ENCODE measurements at places on chromosomes 3 and 15. TPM values are rescaled to one million over a fixed set of nuclear protein-coding genes. Genes with fewer than 3 reads are reported as not detected.

- DNase-seq: peak; percentile 91
- H3K27me3 ChIP-seq: no peaks in the 10 kb centered on the region
- H3K4me3 ChIP-seq: peak within 1 kb of the TSS; percentile 89
- peak within 1 kb of the TSS; percentile 94 for H3K27ac ChIP-seq
- peaks cover 20% of the 10 kb centered on the region for H3K4me1 ChIP-seq
- H3K36me3 ChIP-seq: no peaks in the 10 kb centered on the region
These were observed at the start of gene PCBP4 for GRCh38 chr3:51967384-51968169. TSS of gene PCBP4 (minus strand) at chr3:51967454. CDS start at chr3:51961240, 6,214 bp downstream.

GRCh38 chr15:62164014-62164395 lies 1.1 kb downstream of the C2CD4B start:
- peak overlapping the region; percentile 52 for H3K4me3 ChIP-seq
- H3K27ac ChIP-seq: peak overlapping the region; percentile 80
- no peak for DNase-seq
- H3K36me3 ChIP-seq: no peaks in the 10 kb centered on the region

DNA sequence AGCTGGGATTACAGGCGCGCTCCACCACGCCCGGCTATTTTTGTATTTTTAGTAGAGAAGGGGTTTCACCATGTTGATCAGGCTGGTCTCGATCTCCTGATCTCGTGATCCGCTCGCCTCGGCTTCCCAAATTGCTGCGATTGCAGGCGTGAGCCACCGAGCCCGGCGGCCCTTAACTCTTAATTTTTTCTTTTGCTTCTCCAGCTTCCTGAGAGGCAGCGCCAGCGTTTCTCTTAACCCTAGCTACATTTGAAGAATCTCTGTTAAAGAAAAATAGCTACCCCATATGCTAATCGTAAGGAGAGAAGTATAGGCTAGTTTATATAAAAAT lies 465 bp upstream of the GK5 start:
- peak overlapping the region; percentile 83 for H3K27ac ChIP-seq
- peak overlapping the region; percentile 73 for H3K4me3 ChIP-seq
- no peaks in the 10 kb centered on the region for H3K4me1 ChIP-seq
- DNase-seq: no peak

- no peak for DNase-seq
- no peak overlapping the region for H3K4me3 ChIP-seq
- no peak overlapping the region for H3K27ac ChIP-seq
- H3K4me1 ChIP-seq: no peaks in the 10 kb centered on the region
These were observed 180.8 kb downstream of the MEGF11 start for GRCh38 chr15:66072616-66073361.

- H3K36me3 ChIP-seq: peaks cover 13% of the 10 kb centered on the region
- H3K27me3 ChIP-seq: no peaks in the 10 kb centered on the region
- DNase-seq: peak; percentile 67
- peak overlapping the region; percentile 61 for H3K27ac ChIP-seq
These were observed 11.3 kb downstream of the NRROS start for GRCh38 chr3:196650740-196651311.

GRCh38 chr3:157865352-157866000 lies 240.7 kb downstream of the SHOX2 start:
- H3K27ac ChIP-seq: no peak overlapping the region
- no peaks in the 10 kb centered on the region for H3K27me3 ChIP-seq
- H3K4me1 ChIP-seq: no peaks in the 10 kb centered on the region
- no peaks in the 10 kb centered on the region for H3K36me3 ChIP-seq

DNA sequence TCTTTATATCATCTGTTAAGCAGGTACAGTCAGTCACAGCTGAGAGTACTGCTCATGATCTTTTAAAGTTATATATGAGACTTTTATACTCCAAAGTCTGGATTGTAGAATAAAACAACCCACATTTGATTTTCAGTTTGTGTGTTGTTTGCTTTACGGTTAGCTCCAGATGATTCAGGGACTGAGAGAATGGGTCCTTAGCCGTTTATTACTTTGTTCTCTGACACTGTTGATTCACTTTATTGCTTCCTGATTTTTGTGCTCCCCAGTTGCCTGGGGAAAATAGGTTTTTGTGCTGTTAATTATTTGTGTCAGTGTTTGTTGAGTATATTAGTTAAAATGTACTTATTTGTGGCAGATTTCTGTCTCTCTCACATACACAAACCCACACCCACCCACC lies 8.6 kb upstream of the EBLN2 start:
- no peak overlapping the region for H3K27ac ChIP-seq
- H3K4me3 ChIP-seq: no peak overlapping the region
- no peaks in the 10 kb centered on the region for H3K36me3 ChIP-seq
- no peaks in the 10 kb centered on the region for H3K27me3 ChIP-seq

GRCh38 chr3:4956738-4957137 lies 22.5 kb upstream of the BHLHE40 start:
- no peak for DNase-seq
- H3K36me3 ChIP-seq: no peaks in the 10 kb centered on the region
- no peaks in the 10 kb centered on the region for H3K4me1 ChIP-seq
- no peak overlapping the region for H3K4me3 ChIP-seq

DNA sequence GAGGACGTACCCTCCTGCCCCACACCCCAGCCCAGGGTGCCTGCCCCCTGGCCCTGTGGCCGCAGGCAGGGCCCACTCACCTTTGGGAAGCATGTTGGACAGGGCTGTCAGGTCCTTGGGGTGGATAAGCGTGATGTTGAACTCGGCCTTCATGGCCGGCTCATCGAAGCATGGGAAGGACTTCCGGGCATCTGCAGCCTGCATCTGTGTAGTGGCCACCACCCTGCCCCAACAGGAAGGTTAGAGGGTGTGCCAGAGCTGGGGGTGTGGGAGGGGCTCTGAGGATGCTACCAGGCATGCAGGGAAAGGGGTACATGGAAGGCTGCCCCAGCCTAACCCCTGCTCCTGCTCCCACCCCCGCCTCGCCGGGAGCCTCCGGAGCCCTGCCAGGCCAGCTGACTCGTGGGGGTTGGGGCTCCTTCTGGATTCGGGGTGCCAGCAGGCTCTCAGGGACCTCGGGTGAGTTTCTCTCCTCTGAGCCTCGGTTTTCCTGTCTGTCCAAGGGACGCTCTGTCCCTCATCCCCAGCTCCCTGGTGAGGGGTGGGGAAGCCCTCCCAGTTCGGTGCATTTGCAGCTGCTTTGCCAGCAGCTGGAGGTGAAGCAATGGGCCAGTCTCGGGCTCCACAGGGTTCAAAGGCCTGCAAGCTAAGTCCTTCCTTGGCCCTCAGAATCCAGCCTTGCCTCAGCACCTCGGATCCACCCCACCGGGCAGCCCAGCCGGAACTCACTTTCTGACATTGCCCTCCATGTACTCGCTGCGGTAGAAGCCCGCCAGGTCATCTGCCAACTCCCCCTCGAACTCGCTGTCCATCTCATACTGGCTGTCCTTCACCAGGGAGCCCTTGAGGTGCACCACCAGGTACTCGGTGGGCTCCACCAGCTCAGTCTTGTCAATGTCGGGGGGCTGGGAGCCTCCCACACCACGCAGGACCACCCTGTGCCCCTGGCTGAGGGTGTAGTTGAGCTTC lies 9.1 kb downstream of the ANPEP start:
- H3K4me1 ChIP-seq: no peaks in the 10 kb centered on the region
- H3K36me3 ChIP-seq: peaks cover 27% of the 10 kb centered on the region
- no peak overlapping the region for H3K4me3 ChIP-seq
- DNase-seq: no peak

DNA sequence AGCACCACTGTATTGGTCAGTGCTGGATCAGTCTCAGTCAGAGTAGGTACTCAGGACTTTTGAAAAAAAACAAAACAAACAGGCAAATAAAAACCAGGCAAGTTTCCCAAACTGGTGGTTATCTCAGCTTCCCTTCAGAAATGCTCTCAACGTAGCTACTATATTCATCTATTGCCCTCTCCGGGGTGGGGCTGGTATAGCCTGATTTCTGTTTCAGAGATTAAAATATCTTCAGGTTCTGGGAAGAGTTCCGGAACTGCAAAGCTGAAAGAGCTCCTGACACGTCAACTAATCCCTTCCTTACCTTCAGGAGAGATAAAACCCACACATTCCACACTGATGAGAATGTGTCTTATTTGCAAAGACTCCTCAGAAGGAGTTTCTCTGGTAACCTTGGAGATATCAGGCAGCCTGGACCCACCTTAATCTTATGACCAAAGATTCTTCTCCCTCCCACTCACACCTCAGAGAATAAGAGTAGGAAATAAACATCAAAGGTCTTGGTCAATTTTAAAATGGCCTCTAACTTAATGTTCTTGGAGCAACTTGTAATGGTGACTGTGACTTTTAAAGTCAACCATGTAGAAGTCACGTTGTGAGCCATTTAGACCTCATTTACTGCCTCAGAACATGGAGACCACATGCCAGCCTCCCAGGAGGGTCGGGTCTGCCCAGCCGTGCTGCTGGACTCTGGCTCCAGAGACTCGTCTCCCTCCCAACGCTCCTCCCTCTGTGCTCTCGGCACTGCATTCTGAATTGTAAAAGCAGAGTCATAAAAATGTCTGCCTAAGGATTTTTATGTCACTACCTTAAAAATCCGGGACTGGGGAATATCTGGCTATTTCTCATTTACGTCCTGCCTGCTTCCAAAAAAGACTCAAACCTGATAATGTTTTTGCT lies 53.8 kb downstream of the CDCP1 start:
- peak; percentile 9 for DNase-seq
- no peak overlapping the region for H3K27ac ChIP-seq
- H3K36me3 ChIP-seq: no peaks in the 10 kb centered on the region
- H3K4me3 ChIP-seq: no peak overlapping the region

DNA sequence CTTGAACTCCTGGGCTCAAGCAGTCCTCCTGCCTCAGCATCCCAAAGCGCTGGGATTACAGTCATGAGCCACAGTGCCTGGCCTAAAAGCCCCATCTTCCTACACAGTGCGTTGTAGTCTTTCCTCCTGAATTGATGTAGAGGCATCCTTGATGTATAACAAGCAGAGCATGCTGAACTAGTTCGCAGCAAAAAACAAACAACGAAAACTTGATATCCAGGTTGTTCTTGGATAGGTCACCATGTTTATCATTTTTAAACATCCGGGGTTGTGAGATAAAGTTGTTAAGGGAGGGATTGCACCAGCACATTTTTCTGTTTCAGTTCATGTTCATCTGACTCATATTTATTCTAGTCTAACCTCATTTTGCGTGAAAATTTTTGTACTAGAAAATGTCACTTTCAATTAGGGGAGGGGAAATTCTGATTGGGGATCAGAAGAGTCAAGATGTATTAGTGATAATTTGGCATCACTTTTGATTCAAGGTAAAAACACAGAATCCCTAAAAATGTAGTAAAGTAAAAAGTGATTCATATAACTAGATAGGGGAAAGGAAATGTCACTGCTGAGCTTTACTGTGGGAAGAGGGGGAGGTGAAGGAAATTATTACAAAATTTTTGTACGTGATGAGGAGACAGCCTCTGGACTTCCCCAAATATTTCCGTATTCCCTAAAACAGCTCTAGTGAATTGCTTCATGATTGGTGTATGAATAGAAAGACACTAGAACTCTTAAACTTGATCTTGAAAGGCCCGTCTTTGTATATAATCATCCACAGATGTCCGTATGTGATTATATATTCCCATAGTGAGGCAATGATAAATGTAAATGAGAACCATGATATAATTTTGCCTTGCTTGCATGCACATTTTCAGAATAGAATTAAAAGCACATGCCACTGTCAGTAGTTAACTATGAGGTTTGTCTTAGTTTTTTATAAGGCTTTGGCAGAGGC lies 22.9 kb downstream of the RAB8B start:
- no peaks in the 10 kb centered on the region for H3K27me3 ChIP-seq
- H3K36me3 ChIP-seq: peaks cover 7% of the 10 kb centered on the region
- H3K27ac ChIP-seq: peak overlapping the region; percentile 59
- no peak overlapping the region for H3K4me3 ChIP-seq

DNA sequence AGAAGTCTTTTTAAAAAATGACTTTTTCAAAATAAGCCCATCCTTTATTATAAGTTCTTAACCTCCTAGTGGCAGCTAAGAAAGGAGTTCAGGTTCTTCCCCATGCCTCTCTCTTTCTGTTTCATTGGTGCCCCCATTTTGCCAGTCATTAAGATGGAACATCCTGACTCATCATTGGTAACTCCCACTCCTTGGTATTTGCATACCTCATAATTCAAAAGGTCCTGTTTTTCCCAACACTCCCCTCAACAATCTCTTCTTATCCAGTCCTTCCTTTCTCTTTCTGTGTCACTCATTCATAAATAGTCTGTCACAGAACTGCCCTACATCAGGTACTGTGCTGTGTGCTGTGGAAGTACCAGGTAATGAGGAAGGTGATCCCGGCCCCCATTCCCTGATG lies 394.0 kb downstream of the FOXP1 start:
- no peaks in the 10 kb centered on the region for H3K27me3 ChIP-seq
- H3K4me3 ChIP-seq: no peak overlapping the region
- H3K36me3 ChIP-seq: no peaks in the 10 kb centered on the region

PRR23A gene
- not detected for total RNA-seq

PLIN1 gene
- 0.30 TPM for total RNA-seq

FOXB1 gene
- total RNA-seq: not detected

ARPP21 gene
- total RNA-seq: not detected

GALNT15 gene
- total RNA-seq: 25.1 TPM
